ENCODE measurements at places on chromosomes 16 and 17. TPM values are rescaled to one million over a fixed set of nuclear protein-coding genes. Genes with fewer than 3 reads are reported as not detected.

The BTBD17 gene
- total RNA-seq: not detected

The BIRC5 gene
- total RNA-seq: 0.69 TPM

GRCh38 chr17:27218719-27219488 is 75.0 kb upstream of the WSB1 start:
- no peak for DNase-seq

GRCh38 chr17:72063756-72064450 is 56.9 kb upstream of the SOX9 start:
- no peak for DNase-seq

The TPSAB1 gene
- 4.3 TPM for total RNA-seq

The ABCC6 gene
- 2.1 TPM for total RNA-seq

DNA sequence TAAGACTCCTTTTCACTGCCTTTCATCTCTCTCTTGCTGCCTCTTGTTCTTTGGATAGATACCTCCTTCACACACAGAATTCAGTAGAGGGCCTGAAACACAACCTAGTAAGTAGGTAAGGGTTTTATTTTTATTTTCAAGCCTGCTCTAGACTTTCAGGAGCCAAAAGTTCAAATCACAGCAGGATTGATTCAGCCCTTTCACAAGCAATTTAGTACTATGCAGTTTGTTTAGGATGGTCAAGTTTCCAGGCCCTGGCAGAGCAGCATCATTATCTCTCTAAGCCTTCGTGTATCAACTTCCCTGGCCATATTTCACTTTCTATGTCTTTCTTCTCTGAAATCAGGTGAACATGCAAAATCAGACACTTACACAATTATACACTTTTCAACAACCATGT is 148.8 kb upstream of the CORO6 start:
- DNase-seq: no peak

DNA sequence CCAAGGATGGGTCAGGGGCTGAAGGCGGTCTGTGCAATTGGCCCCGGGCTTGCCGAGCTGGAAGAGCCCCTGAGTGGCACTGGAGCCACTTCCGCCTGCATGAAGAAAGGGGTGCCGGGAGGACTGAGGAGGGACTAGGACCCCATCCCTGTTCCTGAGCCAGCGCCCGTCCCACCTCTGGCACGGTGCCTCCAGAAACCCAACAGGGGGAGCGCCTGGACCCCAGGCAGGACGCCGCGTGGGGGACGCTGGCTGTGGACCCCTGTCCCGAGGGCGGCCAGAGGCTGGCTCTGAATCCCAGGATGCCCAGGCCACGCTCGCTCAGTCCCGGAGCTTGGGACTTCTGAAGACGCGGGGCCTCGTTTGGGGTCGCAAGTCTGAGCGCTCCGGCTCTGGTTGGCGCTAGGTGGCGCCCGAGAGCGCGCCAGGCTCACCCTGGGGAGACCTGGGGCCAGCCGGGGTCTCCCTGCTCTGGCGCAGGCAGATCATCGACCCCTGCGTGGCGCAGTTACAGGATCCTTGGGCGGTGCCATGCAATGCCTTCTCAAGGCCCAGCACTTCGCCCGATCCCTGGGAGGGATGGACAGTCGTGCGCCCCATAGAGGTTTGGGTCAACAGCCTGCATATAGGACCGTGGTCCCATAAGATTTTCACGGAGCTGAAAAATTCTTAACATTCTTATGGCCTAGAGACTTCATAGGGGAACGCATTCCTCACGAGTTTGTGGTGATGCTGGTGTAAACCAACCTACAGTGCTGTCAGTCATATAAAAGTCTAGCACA is 58.5 kb upstream of the CREBBP start:
- DNase-seq: peak; percentile 74

The RAB26 gene
- 1.7 TPM for total RNA-seq

- DNase-seq: no peak
Measured at GRCh38 chr17:74270333-74270732, 3.7 kb upstream of the DNAI2 start.

DNA sequence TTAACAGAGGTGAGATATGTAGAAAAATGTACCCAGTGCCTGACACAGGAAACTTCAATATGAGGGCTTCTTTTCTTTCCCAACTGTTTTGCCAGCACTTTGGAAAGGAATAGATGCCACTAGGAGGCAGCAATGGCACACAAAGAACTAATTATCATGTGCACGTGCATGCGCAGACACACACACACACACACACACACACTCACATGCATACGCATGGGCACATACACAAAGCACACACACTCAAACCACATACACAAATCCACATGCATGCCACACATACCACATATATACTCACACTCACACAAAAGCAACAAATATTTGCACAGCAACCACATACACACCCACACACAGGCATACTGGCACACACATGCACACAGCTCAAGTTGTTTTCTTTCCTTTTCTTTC is 8.8 kb upstream of the CEP112 start:
- DNase-seq: no peak

GRCh38 chr16:70478912-70479341 is 24.5 kb downstream of the FCSK start:
- DNase-seq: peak; percentile 42

The KCNJ18 gene
- not detected for total RNA-seq

The ABCA8 gene
- total RNA-seq: 38.6 TPM

The CHST4 gene
- total RNA-seq: not detected

- DNase-seq: no peak
Measured at GRCh38 chr16:48942996-48943395, 333.0 kb upstream of the N4BP1 start.

The HBZ gene
- not detected for total RNA-seq

The ACSM5 gene
- 1.2 TPM for total RNA-seq

DNA sequence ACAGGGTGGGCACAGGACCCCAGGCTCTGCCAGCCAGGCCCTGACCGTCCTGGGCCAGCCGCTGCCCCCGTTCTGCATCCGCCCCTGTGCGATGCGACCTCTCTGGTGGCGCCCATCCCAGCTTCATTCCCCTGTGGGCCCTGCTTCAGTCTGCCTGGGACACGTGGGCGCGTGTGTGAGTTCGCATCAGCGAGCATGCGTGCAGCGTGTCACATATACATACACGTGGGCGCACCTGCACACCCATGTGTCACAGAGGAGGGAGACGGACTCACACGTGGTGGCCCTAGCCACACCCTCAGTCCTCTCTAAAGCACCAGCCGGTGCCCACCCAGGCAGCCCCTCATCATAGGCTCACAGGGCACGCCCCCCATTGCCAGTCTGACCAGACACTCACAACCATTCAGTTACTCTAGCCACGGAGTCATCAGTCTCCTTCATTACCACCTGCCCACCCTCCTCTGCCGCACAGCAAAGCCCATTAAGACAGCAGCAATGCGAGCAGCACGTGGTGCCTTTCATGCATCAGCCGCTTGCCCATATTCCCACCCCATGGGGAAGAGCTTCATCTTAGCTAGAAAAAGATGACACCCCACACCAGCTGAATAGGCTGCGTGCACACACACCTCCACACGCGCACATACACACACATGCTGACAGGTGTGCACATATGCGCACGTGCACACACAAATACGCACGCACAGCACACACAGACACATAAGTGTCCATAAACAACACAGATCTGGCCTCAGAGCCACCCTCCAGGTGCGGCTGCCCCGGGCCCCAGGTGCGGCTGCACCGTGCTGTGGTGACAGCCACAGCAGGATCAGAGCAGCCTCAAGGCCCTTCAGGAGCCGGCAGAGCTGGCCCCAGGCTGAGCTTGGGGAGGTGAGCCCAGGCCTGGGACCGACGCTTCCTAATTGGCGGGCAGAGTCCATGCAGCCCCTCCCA is 9.5 kb upstream of the CDH15 start:
- no peak for DNase-seq

Measured in left ventricle myocardium superior (tissue), 1 donor.